ENCODE measurements at places on chromosomes 12 and 14.

DNA sequence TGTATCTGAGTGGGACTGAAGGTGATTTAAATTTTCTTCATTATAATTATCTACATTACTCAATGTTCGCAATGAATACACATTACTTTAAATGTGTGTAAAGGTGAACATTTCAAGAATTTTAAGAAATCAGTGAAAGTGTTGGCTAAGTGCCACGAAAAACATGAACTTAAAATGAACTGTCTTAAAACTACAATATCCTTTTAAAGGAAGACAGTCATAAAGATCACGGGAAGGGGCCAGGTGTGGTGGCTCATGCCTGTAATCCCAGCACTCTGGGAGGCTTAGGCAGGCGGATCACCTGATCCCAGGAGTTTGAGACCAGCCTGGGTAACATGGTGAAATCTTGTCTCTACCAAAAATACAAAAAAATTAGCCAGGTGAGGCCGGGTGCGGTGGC lies 11.2 kb downstream of the MOK start:
- DNase-seq: no peak

GRCh38 chr14:51534610-51535011 lies 117.1 kb upstream of the FRMD6 start:
- DNase-seq: peak; percentile 81

GRCh38 chr14:86943391-86944365 lies 1049.3 kb downstream of the GALC start:
- DNase-seq: no peak

DNA sequence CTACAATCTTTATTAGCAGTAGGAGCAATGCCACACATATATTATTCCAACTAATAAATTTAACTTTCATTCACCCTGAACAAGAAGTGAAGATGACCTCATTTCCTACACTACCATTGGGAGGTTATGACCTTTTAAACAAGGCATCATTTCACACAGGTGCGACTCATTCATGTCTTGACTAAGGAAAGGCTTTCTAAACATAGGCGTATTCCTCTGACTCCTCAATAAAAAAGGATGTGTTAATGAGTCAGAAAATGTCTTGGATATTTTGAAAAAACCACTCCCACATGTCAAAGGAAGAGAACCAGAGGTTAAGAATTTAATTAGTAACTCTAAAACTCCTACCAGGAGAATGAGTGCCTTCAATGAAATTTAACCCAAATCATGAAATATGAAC lies 115.2 kb downstream of the PRICKLE1 start:
- no peak for DNase-seq

GRCh38 chr12:45981075-45981837 lies 9.1 kb downstream of the SCAF11 start:
- no peak for DNase-seq

- DNase-seq: no peak
Measured at GRCh38 chr14:51789596-51789995, 70.8 kb upstream of the GNG2 start.

- DNase-seq: peak; percentile 58
Measured at GRCh38 chr12:56150563-56150962, 1.8 kb upstream of the MYL6B start.

GRCh38 chr12:102009796-102010195 lies 52.0 kb downstream of the WASHC3 start:
- DNase-seq: no peak

DNA sequence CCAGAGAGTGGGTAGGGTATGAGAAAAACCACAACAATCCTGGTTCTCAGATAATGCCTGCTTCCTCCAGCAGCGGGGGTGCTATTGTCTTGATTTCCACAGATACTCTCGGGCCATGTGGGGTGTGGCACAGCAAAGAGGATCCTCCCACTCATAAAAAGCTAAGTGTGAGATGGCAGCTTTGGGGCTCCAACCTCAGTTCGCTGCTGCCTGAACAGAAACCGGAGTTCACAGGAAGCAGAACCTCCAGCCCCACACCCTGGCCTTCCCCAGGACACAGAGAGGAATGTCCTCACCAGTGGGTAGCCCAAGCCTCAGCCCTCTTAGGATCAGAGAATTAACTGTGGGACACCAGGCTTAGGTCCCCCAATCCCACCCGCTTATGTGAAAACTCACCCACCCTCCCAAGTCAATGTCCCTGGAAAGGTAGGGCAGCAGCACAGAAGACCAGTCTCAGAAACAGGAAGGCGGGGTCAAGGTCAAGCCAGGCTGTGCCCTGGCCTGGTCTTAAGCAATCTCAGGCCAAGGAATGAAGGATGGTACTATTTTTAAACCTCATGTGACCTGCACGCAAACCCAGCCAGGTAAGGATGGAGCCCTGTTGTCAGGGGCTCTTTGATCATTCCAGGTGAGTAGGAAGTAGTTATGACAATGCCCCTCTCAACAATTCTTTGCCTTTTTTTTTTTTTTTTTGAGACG lies 9.0 kb downstream of the KCTD10 start:
- no peak for DNase-seq

Measured in NCI-H2029 treated with DMSO at 0.1 percent for 48 hours (cell line).